ENCODE measurements at places on chromosomes 13 and 19. TPM values are rescaled to one million over a fixed set of nuclear protein-coding genes. Genes with fewer than 3 reads are reported as not detected.

DNA sequence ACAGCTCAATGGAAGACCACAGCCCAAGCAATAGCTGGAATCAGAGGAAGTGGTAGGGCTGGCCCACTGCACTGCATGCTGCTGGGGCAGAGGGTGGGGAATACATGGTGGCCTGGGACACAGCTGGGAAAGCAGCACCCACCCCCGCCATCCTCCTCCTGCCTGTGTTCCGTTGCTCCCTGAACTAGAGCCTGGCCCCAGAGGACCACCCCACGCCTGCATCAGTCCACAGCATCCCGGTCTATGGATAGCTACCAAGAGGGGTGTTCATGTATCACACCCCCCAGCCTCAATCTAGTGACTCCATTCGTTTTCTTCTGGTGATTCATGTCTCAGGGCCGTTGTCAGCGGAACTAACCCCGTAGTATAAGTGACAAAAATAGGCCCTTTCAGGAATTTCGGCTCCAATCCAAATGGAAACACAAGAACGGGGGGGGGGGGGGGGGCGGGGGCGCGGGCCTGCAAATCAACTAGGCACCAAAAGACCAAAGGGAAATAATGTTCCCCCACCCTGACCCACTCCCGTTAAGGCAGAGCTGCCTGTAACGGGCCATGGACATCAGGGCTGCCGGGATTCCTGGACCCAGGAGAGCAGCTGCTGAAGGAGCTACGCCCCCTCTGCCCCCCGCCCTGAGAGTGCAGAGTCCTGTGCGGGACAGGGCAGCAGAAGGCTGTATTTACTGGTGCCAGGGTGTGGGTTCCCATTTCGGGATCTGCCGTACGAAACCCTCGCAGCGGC, 18.9 kb upstream of the EPHX3 start:
- DNase-seq = no peak

GRCh38 chr13:110562696-110563462, 1.4 kb upstream of the RAB20 start:
- DNase-seq = no peak

GRCh38 chr19:925087-925525, 729 bp upstream of the ARID3A start:
- DNase-seq = no peak

GRCh38 chr13:41746259-41746658, 214.7 kb downstream of the VWA8 start:
- DNase-seq = no peak

B3GLCT gene
- 25.0 TPM for polyA plus RNA-seq

GAPDHS gene
- not detected for polyA plus RNA-seq

All from left renal cortex interstitium (tissue), 4 donors.